ENCODE measurements at places on chromosomes 5 and 9. TPM values are rescaled to one million over a fixed set of nuclear protein-coding genes. Genes with fewer than 3 reads are reported as not detected.

- no peak for DNase-seq
- no peak overlapping the region for H3K4me3 ChIP-seq
- H3K27ac ChIP-seq = no peak overlapping the region
- no peaks in the 10 kb centered on the region for H3K4me1 ChIP-seq
- H3K27me3 ChIP-seq = no peaks in the 10 kb centered on the region
- no peaks in the 10 kb centered on the region for H3K36me3 ChIP-seq
These were observed 58.4 kb downstream of the UGCG start for GRCh38 chr9:111955048-111955447.

- no peaks in the 10 kb centered on the region for H3K27me3 ChIP-seq
- H3K27ac ChIP-seq = no peak overlapping the region
- H3K4me3 ChIP-seq = no peak overlapping the region
- peaks cover 9% of the 10 kb centered on the region for H3K4me1 ChIP-seq
These were observed 33.4 kb upstream of the TTC1 start for GRCh38 chr5:159975462-159976019.

DNA sequence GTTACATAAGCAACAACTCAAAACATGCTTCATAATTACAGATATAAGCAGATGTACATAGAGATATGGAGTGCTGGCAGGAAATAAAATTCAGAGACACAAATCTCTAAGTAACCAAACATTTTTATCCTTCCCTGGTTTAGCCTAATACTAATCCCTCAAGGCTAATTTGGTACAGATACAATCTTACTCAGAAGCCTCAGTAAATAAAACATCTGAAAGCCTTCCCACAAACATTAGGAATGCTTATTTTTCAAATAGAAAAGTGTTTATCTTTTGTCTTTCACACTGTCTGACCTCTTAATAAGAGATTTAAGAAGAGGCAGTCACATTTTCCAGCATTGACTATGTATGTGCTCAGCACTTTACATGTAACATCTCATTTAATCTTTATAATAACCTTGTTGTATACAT lies 399.4 kb downstream of the ARRDC3 start:
- no peak for DNase-seq
- H3K4me1 ChIP-seq = no peaks in the 10 kb centered on the region
- H3K36me3 ChIP-seq = no peaks in the 10 kb centered on the region
- no peaks in the 10 kb centered on the region for H3K27me3 ChIP-seq
- no peak overlapping the region for H3K4me3 ChIP-seq

DNA sequence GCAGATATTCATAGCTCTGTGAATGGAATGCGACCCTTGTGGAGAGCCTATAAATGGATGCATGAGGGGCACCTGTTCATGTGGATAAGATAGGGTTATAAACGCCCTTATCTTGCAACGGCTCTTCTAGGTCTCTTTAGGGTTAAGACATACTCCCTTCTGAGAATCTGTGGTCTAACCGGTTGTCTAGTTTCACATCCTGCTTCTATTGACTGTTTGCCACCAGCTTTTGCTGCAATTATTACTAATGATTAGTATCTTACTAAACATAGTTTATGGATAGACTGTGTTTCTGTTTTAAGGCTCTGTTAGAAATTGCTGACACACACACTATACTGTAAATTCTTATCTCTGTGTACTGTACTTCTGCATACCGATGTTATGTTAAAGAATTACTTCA lies 198.9 kb upstream of the CYLC2 start:
- no peak overlapping the region for H3K27ac ChIP-seq
- no peaks in the 10 kb centered on the region for H3K4me1 ChIP-seq
- H3K4me3 ChIP-seq = no peak overlapping the region
- no peaks in the 10 kb centered on the region for H3K36me3 ChIP-seq
- no peaks in the 10 kb centered on the region for H3K27me3 ChIP-seq
- no peak for DNase-seq

The C9orf152 gene
- total RNA-seq = not detected

DNA sequence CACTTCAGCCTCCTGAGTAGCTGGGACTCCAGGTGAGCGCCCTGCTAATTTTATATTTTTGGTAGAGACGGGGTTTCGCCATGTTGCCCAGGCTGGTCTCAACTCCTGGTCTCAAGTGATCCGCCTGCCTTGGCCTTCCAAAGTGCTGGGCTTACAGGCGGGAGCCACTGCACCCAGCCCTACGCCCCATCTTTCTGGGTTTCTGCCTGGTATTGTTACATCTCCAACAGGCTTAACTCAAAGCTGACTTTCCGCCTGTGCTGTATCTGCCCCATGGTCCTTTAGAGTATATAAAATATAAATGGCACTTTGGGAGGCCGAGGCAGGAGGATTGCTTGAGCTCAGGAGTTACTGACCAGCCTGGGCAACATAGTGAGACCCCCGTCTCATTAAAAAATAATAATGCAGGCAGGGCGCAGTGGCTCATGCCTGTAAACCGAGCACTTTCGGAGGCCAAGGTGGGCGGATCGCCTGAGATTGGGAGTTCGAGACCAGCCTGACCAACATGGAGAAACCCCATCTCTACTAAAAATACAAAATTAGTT lies 36.5 kb upstream of the GLDC start:
- DNase-seq = no peak
- no peaks in the 10 kb centered on the region for H3K27me3 ChIP-seq
- H3K27ac ChIP-seq = peak overlapping the region; percentile 96

DNA sequence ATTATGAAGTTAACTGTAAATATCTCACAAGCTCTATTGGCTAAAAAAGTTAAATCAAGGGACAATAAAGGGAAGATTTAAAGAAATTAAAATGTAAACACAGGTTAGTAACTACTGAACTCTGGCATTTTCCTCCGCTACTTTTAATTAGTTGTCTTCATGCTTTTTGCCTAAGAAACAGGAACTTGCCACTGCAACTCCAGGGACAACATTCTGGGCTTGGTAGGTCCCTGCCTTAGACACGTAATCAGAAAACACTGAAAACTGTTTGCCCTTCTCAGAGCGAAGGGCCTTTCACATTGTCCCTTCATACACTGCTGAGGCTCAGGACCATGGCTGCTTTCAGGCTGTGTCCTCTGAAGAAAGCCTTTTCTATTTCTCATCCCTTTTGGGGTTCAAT lies 118.7 kb downstream of the CCDC192 start:
- H3K4me1 ChIP-seq = peaks cover 19% of the 10 kb centered on the region
- H3K27ac ChIP-seq = no peak overlapping the region
- H3K36me3 ChIP-seq = no peaks in the 10 kb centered on the region
- no peaks in the 10 kb centered on the region for H3K27me3 ChIP-seq
- no peak for DNase-seq

The PCDHGB7 gene
- total RNA-seq = 18.0 TPM

DNA sequence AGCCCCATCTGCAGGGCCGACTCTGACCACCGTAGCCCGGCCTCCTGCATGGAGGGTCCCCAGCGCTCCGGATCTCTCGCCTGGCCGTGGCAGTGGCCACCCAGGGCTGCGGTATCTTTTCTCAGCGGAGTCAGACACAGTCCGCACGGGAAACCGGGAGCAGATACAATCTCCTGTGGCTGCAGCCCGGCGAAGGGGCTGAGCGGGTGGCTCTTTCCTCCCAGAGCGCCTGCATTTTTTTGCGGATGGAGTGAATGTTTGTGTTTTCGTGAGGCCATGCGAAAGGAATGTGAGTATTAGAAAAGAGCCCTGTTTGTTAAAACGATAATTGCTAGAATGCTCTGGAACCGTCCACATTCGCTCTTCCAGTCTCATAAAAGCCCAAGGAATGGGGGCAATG lies 53.4 kb upstream of the PTCH1 start:
- H3K4me1 ChIP-seq = peaks cover 10% of the 10 kb centered on the region
- peak overlapping the region; percentile 44 for H3K27ac ChIP-seq
- H3K36me3 ChIP-seq = no peaks in the 10 kb centered on the region
- H3K4me3 ChIP-seq = peak overlapping the region; percentile 51

DNA sequence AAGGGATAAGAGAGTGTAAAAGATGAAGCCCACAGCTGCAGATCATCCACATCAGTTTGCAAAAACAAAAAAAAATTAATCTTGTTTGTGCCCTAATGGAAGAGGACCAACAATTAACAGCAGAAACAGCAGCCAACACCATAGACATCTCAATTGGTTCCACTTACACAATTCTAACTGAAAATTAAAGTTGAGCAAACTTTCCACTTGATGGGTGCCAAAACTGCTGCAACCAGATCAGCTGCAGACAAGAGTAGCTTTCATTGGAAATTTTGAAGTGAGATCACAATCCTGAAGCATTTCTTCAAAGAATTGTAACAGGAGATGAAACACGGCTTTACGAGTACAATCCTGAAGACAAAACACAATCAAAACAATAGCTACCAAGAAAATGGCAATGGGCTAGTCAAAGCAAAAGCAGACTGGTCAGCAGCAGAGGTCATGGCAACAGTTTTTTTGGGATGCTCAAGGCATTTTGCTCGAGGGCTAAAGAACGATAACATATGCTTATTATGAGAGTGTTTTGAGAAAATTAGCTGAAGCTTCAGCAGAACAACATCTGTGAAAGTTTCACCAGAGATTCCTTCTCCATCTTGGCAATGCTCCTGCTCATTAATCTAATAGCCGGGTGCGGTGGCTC lies 4.1 kb upstream of the RBM27 start:
- peaks cover under 1% of the 10 kb centered on the region for H3K4me1 ChIP-seq
- H3K4me3 ChIP-seq = no peak overlapping the region
- no peaks in the 10 kb centered on the region for H3K27me3 ChIP-seq
- peak; percentile 14 for DNase-seq
- H3K27ac ChIP-seq = no peak overlapping the region
- H3K36me3 ChIP-seq = no peaks in the 10 kb centered on the region

GRCh38 chr5:38381361-38381760 lies 123.0 kb downstream of the EGFLAM start:
- no peak for DNase-seq
- H3K4me3 ChIP-seq = no peak overlapping the region
- no peak overlapping the region for H3K27ac ChIP-seq
- H3K27me3 ChIP-seq = no peaks in the 10 kb centered on the region
- no peaks in the 10 kb centered on the region for H3K36me3 ChIP-seq
- no peaks in the 10 kb centered on the region for H3K4me1 ChIP-seq

The CAMK2A gene
- total RNA-seq = 1.5 TPM

The NIM1K gene
- 4.6 TPM for total RNA-seq

DNA sequence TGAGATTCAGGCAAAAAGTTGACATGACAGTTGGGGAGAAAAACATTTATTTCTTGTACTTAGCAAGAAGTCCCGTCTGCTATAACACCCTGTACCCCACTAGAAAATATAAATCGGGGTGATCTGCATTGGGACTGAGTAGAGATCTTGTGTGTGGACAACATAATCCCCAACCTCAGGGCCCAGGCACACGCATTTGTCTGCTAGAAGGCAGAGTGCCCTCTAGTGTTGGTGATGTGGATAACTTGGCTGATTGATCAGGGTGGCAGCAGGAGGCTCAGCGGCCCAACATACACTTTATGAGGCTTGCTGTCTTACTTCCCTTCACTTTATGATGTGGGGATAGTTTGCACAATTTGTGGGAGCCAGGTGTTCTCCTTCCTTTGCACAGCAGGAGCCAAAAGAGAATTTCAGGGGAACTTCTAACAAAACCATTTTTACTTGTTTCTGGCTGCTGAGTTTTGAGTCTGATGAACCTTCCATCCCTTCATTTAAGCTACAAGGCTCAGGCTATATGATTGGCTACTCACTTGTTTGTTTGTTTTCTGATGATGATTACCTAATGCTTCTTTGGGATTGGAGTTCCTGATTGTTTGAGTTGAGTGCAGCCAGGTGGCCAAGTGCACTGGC lies 263.2 kb downstream of the DMAC1 start:
- no peak overlapping the region for H3K4me3 ChIP-seq
- no peaks in the 10 kb centered on the region for H3K4me1 ChIP-seq
- H3K27ac ChIP-seq = no peak overlapping the region
- H3K27me3 ChIP-seq = no peaks in the 10 kb centered on the region
- DNase-seq = no peak

DNA sequence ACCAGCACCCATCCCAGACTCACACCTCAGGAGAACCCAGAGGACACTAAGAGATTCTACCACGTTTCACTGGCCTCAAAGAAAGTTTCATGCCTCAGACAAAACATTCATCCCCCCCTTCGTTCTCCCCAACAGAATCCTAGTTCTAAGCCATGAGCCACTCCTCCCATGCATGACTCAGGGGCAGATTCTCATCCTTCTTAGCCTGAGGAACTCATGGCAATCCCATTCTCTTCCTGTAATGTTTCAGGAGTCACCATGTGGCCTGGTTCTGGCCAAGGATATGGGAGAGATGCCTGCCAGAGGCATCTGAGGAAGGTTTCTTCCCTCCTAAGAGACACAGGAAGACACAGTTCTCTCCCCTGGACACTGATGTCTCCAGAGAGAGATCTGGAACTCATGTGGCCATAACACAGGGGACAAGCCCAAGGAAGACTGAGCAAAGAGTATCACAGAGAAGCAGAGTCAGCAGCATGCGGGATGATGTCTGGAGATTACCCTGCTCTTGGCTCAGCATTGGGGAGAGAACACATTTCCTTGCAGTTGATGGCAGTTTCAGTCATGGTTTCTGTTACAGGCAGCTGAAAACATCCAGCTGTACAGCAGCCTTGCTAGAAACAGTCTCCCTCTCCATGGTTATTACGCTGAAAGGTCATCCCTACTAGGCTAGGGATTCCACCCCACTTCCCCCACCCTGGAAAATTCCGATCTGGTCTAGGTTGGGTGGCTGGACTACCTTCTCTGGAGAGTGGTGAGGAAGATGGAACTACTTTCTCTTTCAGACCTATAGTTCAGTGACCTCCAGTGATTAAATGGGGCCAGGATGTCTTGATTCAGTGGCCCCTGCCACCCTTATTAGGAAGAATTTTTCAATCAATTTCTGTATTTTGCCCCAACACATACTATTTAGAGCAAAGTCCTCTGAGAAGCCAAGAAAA lies 115.4 kb downstream of the ZNF608 start:
- H3K36me3 ChIP-seq = no peaks in the 10 kb centered on the region
- H3K4me1 ChIP-seq = no peaks in the 10 kb centered on the region
- H3K27ac ChIP-seq = no peak overlapping the region
- no peak for DNase-seq

DNA sequence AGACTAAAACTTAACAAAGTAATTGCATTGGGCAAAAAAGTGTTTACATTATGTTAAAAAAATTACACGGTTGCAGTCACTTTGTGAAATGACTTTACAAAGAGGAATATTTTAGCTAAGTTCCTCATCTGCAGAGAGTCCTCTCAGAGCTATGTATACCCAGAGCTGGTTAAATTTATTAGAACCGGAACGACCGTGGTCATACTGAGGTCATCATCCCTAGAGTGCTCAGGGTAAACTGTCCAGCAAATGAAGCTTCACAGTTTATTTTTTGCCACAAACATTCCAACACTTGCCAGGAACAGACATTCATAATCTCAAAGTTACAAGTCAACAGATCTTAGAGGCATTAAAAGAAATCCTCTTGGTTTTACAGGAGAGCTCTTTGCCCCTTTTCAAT lies 897 bp downstream of the ROPN1L start:
- H3K4me1 ChIP-seq = peaks cover 9% of the 10 kb centered on the region
- no peak overlapping the region for H3K27ac ChIP-seq
- H3K4me3 ChIP-seq = no peak overlapping the region
- no peaks in the 10 kb centered on the region for H3K27me3 ChIP-seq

The MXD3 gene
- total RNA-seq = 6.7 TPM

DNA sequence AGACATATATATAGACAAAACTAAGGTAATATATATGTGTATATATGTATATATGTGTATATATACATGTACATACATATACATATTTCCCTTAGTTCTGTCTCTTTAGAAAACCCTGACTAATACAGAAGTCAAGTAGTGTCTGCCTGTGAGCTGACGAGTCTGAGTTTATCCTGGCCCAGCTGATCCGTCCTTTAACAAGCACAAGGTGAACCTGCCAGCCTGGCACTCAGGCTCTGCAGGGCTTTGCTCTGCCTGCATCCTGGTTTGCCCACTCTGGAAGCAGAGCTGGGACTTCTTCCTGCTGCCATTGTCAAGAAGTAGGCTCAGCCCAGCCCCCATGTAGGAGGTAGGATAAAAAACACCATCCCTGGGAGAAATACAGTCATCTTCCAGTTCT lies 388.0 kb downstream of the ICE1 start:
- no peaks in the 10 kb centered on the region for H3K36me3 ChIP-seq
- H3K4me3 ChIP-seq = no peak overlapping the region
- no peak overlapping the region for H3K27ac ChIP-seq
- no peaks in the 10 kb centered on the region for H3K4me1 ChIP-seq
- H3K27me3 ChIP-seq = no peaks in the 10 kb centered on the region

The C9 gene
- total RNA-seq = not detected

Measured in tibial nerve (tissue), 4 donors.